ENCODE measurements at places on chromosomes 7 and 10. TPM values are rescaled to one million over a fixed set of nuclear protein-coding genes. Genes with fewer than 3 reads are reported as not detected.

DNA sequence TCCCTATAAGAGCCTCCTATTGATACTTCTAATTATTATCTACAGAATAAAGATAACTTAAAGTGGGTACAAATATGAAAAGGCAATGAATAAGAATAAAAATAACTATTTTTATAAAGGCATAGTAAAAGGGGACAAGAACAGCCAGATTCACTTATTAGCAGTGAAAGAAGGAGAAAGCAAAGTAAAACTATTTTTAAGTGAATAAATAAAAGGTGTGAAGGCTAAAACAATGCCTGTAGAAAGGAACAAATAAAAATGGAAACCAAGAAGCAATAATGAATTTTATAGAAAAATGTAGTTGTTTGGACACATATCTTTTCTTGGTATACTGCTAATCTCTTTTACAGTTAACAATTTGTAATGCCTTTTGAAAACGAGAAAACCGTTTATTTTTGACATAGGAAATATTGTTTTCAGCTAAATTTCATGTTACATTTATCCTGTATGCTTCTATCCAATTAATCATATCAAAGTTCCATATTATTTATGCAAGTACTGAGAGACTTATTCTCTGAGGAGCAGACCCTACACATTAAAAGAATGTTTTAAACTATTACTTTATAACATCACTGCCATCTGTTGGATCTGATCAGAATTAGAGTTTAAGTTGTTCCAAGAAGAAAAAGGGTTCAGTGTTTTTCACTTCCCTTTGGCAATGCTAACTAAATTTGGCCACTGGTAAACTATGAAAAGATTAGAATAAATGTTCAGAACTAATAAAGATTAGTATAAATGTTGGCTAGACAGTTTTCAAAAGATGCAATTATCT lies 59.1 kb downstream of the ARMC3 start:
- no peak for DNase-seq

GRCh38 chr10:124433461-124433860 lies 14.7 kb upstream of the OAT start:
- no peak for DNase-seq

- no peak for DNase-seq
These were observed 11.7 kb upstream of the ZNF239 start for GRCh38 chr10:43585981-43586729.

RSPH10B2 gene
- 0.33 TPM for total RNA-seq

FAM237B gene
- total RNA-seq: not detected

Measured in CD8-positive, alpha-beta T cell (primary cell).